ENCODE measurements at places on chromosomes 3 and 15. TPM values are rescaled to one million over a fixed set of nuclear protein-coding genes. Genes with fewer than 3 reads are reported as not detected.

GOLGA8K gene
- not detected for total RNA-seq

TEX55 gene
- not detected for total RNA-seq

SAMMSON gene
- not detected for total RNA-seq

PLXNA1 gene
- 22.9 TPM for total RNA-seq

C2CD4A gene
- total RNA-seq: 0.16 TPM

CELSR3 gene
- total RNA-seq: 0.11 TPM

HHLA2 gene
- total RNA-seq: not detected

XCR1 gene
- not detected for total RNA-seq

LRRC2 gene
- 29.7 TPM for total RNA-seq

OR5K2 gene
- not detected for total RNA-seq

GPR87 gene
- total RNA-seq: not detected

BNC1 gene
- 15.6 TPM for total RNA-seq

CCDC191 gene
- 0.75 TPM for total RNA-seq

TAGLN3 gene
- total RNA-seq: not detected

TMEM45A gene
- 14.3 TPM for total RNA-seq

ALDH1A2 gene
- total RNA-seq: 47.8 TPM

PLA2G4D gene
- total RNA-seq: not detected

BOC gene
- total RNA-seq: 15.4 TPM
